ENCODE measurements at places on chromosomes 13 and 19.

DNA sequence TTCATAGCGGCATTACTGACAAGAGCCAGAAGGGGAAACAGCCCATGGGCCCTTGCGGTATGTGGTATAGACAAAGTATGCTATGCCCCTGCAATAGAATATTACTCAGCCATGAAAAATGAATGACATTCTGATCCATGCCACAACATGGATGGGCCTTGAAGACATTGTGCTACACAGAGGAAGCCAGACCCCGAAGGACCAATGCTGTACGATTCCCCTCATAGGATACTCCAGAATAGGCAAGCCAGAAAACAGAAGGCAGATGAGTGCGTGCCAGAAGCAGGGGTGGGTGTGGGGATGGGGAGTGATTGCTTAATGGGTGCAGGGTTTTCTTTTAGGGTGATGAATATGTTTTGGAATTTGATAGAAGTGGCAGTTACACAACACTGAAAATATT lies 342.0 kb downstream of the TEX29 start:
- DNase-seq = no peak

DNA sequence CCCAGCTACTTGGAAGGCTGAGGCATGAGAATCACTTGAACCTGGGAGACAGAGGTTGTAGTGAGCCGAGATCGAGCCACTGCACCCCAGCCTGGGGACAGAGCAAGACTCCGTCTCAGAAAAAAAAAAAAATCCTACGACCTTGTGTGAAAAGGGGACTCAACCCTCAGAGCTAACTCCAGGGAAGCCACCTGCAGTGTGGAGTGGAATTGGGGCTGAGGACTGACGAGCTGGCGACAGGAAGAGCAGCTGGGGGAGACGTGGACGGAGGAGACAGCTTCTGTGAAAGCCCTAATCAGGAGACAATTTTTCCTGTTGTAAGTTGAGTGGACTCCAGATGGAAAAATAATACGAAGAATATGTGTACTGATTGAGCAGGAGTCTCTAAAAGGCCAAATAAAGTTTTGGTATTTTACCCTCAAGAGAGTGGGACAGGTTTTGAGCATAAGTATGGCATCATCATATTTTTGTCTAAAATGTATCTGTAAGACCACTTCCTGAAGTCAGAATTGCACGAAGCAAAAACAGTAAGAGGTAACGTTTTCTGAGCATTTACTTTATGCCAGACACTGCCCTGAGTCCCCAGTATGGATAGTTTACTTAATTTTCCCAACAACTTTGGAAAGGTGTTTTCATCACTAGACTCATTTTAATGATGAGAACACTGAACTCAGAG lies 12.0 kb upstream of the LAIR1 start:
- no peak for DNase-seq

GRCh38 chr19:14814982-14815652 lies 19.9 kb downstream of the OR7A5 start:
- no peak for DNase-seq

DNA sequence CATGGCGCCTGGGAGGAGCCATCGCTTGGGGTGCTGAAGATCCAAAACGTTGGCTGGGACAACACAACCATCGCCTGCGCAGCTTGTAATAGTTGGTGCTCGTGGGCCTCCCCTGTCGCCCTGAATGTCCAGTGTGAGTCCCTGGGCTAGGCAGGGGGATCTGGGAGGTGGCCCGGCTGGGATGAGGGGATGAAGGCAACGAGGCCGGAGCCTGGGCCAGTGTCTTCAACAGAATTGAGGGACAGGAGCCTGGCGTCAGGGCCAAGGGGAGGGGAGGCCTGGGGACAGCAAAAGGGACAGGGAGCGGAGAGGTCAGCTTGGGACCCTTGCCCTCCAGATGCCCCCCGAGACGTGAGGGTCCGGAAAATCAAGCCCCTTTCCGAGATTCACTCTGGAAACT lies 6.7 kb upstream of the FFAR1 start:
- DNase-seq = no peak

- no peak for DNase-seq
Observed at GRCh38 chr19:1467490-1468273, 11.3 kb downstream of the C19orf25 start.

- DNase-seq = peak; percentile 0
Observed at GRCh38 chr13:43057653-43058317, 34.4 kb downstream of the DNAJC15 start.

DNA sequence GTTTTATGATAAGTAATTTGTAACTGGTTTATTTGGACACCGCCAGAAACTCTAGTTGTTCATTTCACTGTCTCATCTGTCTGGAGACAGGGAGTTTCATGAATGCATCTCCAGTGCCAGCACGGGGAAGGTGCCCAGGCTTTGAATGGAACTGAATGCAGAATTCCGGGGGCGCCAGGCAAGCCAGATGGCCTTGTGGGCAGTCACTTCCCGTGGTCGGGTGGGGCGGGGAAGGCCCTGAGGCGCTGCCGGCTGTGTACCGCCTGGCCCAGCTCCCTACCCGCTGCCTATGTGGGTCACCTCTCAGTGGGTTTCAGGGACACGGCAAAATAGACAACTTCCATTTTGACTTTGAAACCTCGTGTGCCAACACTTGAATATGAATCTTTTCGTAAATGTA lies 28.8 kb upstream of the MCF2L start:
- DNase-seq = no peak

DNA sequence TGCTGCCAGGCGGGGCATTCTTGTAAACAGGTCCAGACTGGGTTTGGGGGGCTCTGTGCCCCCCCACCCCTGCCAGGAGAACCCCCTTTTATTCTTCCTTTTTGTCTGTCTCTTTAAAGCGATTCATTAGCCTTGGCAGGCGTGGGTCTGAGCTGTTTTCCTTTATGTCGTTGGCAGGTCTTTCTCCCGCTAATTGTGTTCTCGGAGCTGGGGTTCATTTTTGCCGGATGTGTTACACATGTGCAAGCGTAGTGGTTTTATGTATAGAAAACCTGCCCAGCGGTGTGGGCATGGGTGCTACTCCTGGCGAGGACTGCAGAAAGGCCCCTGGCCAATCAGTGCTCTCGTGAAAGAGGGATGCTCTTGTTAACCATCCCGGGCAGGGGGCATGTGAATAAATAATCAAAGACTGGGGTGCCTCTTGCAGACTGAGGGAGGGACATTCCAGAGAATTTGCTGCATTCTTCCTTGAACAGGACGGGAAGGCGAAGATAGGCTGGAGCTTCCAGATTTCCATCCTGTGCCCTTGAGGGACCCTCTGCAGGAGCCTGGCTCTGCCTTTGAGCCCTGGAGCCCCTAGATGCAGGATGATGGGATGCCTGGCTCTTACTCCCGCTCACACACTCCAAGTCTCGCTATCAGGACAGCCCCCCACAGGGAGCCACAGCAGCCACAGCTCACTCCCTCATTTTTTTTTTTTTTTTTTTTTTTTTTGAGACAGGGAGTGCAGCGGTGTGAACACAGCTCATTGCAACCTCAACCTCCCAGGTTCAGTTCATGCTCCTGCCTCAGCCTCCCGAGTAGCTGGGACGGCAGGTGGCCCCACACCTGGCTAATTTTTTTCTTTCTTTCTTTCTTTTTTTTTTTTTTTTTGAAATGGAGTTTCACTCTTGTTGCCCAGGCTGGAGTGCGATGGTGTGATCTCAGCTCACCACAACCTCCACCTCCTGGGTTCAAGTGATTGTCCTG lies 14.1 kb downstream of the CARM1 start:
- no peak for DNase-seq

DNA sequence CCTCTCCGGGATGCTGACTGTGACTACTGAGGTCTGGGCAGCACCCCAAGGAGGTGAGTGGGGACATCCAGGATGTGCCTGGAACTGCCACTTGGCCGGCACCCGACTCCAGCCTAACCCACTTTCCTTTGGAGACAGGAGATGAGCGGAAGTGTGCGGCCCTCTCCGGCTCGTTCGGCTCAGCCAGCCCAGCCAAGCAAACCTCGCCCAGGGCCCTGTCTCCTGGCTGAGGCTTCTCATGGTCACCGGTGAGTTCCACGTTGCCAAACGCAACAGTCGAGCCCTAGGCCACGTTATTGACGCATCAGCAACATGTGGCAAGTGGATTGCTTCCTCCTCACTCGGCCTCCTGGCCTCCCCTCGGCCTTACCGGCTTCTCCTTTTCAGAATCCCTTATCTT lies 5.5 kb downstream of the SLC7A10 start:
- DNase-seq = no peak

GRCh38 chr19:30812099-30812678 lies 440.0 kb downstream of the ZNF536 start:
- DNase-seq = no peak

DNA sequence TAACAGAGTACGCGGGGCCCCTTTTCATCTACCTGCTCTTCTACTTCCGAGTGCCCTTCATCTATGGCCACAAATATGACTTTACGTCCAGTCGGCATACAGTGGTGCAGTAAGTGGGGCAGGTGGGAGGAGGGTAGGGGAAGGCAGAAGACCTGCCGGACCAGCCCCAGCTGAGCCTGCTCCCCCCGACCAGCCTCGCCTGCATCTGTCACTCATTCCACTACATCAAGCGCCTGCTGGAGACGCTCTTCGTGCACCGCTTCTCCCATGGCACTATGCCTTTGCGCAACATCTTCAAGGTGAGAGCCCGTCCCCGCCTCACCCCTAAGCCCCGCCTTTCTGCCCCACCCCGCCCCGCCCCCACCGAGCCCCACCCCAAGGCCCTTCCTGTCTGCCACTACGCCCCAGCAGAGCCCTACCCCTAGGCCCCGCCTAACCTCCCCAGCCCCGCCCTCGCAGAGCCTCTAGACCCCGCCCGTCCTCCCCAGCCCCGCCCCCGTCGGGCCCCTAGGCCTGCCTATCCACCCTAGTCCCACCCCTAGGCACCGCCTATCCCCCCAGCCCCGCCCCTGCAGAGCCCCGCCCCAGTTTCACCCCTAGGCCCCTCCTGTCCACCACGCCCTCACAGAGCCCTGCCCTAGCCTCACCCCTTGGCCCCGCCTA lies 7.7 kb downstream of the NDUFB7 start:
- no peak for DNase-seq

GRCh38 chr13:51844862-51845573 lies at the start of gene TMEM272:
TMEM272 (minus strand) TSS chr13:51845177; CDS start chr13:51838530, 6,647 bp downstream.
- no peak for DNase-seq

DNA sequence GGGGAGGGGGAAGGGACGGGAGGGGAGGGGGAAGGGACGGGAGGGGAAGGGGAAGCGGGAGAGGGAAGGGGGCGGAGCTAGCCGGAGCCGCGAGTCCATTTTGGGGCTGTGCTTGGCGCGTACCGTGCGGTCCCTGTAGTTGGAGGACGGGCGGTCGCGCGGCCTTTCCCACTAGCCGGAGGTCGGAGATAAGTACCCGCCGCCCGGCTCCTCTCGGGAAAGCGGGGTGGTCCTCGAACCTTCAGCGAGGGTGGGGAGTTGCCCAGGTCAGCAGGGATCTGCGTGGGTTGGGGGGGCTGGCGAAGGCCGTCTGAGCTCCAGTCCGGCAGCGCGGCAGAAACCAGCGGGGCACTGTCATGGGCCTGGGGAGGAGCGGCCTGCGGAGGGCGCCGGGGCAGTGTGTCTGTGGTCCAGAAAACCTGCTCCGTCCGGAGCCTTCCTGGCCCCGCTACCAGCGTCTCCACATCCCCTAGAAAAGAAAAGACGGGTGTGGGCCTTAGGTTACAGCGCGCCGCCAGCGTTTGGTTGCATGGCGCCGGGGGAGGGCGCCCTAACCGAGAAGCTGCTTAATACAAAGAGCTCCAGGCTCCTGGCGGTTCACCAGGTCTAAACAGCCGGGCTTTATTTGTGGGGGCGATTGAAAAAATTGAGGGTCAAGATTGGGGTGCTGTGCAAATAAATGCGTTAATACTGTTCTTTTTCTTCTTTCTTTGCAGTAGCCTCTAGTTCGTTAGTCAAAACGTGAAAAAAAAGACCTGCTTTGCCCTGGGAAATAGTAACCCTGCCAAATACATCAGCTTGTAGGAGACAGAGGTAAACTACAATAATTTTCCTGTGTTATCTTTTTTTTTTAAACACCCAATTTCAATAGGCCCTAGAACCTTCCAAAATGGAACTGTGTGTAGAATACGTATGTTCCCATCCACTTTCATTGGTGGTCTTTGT lies at the start of gene TRIM13:
TSS of gene TRIM13 (plus strand) at position 92 of the 945 bp plus-strand sequence. CDS start 14,899 bp downstream, outside the sequence.
- peak; percentile 90 for DNase-seq

GRCh38 chr13:84433024-84433423 lies 550.8 kb upstream of the SLITRK1 start:
- DNase-seq = no peak

GRCh38 chr13:19957320-19958154 lies 990 bp upstream of the ZMYM2 start:
- DNase-seq = peak; percentile 61

DNA sequence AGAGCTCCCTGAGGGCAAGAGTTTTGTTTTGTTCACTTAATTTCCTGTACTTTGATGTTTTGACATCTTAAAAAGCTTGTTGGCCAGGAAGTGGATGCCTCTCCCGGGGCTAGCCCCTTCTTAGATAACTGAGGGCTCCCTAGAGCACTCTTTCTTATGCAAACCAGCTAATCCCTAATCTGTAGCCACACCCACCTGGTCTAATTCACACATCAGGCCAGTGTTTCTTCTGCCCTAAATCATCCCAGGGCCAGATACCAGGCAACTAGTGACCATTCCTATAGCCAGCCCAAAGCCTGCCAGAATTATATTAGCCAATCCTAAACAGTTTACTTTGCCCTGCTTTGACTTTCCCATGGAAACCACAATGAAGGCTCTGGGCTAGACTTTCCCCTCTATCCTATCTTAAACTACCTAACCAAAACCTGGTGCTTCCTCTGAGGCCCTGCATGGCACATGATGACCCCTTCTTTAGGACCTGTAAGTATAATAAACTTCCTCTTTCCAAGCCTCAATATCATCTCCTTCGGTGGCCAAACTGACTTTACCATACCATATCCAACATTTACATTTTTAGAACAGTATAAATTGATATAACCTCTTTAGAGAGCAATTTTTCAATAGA lies 24.8 kb downstream of the WBP4 start:
- no peak for DNase-seq

- DNase-seq = no peak
Observed at GRCh38 chr13:106530980-106531481, 4.4 kb downstream of the EFNB2 start.

DNA sequence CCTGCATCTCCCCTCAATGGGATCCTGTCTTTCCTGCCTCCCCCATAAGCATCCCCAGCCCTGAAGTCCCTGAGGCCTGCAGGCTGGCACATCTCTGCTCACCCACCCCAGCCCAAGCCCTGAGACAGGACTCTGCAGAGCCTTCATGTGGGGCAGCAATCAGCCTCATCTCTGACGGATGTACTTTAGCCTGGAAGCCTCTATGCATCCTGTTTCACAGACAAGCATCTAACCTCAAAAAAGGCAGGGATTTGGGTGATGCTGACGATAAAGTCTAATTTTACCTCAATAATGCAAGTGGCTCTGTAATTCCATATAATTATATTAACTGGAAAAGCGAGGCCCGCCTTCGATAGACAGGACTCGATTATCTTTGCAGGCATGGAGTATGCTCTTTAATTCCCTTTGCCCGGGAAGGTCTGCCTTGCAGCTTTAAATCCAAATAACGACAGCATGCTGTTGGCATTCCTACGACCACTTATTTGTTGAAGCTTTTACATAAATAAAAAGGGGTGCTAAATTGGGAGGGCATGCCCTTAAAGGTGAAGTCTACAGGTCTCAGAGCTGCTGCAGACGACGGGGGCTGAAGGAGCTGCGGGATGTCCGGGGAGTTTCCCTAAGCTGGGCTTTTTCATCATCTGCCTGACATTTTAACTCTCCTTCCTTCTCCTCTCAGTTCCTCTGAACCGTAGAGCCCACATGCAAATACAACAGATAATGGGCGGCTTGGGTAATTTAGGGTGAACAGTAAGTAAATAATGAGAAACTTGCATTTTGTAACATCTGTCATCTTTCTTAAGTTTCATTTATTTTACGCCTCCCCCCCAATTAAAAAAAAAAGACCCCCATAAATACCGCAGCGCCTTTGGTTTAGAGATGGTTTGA lies 211.5 kb downstream of the URI1 start:
- DNase-seq = no peak

Measured in NCI-H510A (cell line).